ENCODE measurements at places on chromosomes 6 and 20.

- peak; percentile 63 for DNase-seq
Observed at GRCh38 chr6:157800420-157801237, 22.4 kb upstream of the SNX9 start.

DNA sequence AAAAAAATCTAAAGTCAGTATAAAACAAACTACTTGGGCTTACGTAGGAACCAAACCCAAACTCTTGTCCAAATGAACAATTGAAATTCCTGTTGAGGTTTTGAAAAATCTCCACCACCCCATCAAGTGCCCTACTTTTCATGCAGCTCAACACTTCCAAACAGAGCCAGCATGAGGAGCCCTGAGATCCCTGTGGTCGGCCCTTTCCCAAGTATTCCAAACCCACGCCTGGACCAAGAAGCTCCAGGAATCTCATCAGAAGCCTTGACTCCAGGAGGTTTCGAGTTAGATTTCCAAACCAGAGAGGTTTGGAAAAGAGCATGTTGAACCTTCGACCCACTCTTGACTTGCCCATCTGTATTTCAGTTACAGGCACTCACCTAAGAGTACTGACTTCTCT, 179.3 kb downstream of the MTFR2 start:
- no peak for DNase-seq

DNA sequence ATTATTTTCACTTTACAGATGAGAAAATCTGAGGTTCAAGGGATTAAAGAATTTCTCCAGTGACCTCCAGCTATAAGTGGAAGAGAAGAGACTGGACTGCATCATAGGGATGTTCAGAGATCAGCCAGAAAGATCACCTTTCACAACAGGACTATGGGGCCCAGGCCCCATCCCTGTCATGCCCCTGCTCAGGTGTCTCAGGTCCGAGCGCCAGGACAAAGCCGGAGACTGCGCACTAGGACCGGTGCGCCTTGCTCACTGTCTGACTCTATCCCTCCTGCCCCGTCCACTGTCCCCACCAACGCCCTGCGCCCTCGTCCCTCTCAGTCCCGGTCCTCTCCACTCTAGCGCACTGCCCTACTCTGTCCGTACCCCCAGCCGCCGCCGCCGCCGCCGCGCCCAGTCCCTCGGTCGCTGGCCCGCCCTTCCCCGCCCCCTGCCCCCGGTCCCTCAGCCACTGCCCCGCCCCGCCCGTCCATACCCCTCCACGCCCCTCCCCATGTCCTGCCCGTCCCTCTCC, 521 bp upstream of the RAD21L1 start:
- DNase-seq = peak; percentile 22

GRCh38 chr6:161434350-161434749, 160.5 kb upstream of the AGPAT4 start:
- DNase-seq = no peak

All from GM06990 (cell line).